ENCODE measurements at places on chromosomes 12 and 14.

DNA sequence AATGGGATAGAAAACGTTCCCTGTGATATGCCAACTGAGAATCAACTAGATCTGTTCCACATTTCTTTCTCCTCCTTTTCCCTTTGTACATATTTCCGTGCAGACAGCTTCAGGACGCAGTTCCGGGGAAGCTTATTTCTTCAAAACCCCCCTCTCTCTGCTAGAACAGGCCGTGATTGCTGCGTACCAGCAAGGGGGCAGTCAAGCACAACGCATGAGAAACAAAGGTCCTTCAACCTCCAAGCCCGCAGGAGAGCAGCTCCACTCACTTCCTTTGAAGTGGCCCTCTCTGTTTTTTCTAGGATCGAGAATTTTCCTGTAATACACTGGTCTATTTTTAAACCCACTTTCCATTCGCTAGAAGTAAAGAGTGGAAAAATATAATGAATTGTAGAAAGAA lies 80.8 kb downstream of the ZNF664 start:
- DNase-seq, result peak; percentile 80

- DNase-seq, result no peak
Observed at GRCh38 chr14:63474111-63474510, 69.1 kb downstream of the PPP2R5E start.

DNA sequence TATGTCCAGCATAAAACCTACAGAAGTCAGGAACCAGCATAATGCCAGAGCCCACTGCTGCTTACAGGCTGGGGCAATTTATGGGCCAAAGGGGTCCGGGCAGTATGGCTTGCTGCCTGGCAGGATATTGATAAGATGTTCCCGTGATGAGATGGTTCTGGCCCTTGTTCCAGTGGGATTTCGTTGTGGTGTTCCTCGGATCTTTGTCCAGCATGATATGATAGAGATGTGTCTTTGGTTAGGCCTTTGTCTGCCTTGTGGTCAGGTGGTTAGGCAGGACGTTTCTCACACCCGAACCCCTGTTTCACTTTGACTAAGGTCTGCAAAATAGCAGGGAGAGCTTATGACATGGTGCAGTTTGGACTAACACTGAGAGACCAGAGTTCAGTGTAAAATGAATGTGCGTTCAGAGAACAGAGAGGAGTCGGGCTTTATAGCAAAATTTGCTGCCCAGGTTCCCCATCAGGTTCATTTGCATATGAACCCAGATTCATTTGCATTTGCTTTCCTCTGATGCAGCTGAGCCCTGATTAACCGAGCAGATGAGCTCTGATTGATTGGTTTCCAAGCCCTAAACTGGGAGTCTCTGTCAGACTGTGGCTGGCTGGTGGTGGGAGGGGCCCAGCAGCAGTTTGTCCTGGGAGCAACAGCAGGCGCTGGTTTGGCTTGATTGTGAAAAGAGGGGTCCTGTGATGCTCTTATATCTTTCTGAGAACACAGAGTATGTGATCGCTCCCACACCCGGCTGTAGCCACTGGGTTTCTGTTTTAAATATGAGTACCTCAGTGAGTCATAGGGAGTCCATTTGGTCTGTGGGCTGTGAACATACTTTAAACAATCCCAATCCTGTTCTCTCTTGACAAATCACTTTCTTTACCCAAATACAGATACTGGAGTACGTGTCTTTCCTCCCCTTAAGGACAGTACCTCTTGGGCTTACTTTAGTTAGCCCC lies 156.3 kb upstream of the PZP start:
- peak; percentile 23 for DNase-seq

GRCh38 chr12:23887055-23887835 lies 62.2 kb downstream of the SOX5 start:
- no peak for DNase-seq

GRCh38 chr12:26809611-26810285 lies 23.2 kb downstream of the ITPR2 start:
- DNase-seq, result no peak

DNA sequence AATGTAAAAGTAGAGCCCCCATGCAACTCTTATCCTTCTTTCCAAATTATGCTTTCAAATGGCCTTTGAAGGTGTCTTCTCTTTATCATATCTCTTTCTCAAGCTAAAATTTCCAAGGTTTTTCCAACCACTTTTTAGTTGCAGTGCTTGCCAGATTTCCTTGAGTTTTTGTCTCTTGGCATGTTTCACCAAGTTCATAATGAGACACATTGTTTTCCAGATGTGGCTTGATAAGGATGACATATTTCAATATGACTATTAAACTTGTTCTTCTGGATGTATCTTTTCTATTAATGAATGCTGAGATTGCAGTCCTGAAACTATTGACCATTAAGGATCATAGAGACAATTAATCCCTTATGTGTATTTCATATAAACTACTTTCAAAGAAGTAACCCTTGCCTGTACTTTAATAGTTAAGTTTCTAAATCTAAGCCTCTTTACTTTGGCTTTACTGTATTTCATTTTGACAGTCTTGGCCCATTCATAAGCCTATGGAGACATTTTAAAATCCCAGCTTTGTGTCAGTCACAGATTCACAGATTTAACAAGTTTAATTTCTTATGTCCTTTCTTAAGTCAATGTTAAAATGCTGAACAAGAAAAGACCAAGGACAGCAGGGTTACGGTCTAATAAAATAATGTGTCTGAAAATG lies 151.5 kb downstream of the LRFN5 start:
- no peak for DNase-seq

DNA sequence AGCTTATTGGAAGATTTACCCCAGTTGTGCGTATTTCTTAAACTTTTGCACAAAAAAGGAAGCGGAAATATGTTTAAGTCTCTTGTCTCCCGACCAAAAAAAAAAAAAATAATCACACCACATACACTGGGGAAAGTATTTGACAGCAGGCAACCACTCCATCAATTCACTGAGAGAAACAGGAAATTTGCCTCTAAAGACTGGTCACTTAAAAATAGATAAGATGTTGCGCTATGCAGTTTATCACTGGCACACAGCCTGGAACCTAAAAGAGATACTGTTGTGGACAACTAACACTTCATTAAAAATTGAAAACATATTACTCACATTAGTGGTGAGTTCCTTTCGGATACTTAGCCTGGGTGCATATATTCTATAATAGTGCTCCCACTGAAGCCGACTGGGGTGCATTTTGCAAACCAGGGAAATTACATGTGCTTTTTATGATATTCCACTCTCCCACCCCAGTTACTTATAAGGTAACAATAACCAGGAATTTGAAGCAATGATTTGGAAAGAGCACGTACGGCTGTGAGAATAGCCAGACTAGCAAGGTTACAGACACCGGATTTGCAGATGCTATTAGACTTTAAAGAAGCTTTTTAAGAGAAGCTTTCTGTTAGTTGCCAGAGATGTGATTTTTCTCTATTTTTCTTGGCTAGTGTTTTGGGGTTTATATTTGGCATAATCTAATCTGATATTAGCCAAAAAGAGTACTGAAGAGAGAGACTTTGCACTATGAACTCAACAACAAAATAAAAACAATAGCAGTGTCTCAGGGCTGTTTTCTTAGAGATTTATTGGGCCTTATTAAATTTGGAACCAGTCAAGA lies 311.5 kb downstream of the NOVA1 start:
- DNase-seq, result no peak

DNA sequence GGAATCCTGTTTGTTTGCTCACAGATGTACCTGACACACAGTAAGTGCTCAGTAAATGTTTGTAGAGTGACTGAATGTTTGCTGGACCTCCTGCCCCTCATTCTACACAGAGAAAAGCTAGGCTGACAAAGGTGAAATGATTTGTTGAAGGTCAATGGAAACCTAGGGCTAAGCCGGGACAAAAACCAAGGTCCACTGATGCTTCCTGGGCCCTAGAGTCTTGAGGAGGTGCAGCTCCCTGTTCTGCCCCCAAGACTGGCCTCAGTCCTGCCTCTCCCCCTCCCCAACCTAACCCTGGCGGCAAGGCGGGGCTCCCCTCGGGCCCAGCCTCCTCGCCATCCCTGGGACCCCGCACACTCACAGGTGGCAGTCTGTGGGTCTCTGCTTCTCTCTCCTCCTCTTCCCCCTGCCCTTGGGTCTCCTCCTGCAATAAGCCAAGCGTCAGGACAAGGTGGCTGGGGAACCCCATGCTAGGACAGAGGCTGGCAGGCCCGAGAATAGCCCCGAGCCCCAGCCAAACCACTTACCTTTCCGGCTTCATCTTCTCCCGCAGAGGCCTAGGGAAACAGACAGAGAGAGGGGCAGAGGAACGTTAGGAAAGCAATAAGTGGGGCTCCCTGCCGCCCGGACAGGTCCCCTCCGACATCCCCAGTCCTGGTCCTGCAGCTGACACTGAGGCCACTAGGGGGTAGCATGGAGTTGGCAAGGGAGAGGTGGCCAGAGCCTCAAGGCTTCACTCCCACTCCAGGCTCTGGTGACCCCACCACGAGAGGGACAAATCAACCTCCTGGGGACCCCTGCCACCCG lies 9.3 kb downstream of the PGF start:
- peak; percentile 67 for DNase-seq

DNA sequence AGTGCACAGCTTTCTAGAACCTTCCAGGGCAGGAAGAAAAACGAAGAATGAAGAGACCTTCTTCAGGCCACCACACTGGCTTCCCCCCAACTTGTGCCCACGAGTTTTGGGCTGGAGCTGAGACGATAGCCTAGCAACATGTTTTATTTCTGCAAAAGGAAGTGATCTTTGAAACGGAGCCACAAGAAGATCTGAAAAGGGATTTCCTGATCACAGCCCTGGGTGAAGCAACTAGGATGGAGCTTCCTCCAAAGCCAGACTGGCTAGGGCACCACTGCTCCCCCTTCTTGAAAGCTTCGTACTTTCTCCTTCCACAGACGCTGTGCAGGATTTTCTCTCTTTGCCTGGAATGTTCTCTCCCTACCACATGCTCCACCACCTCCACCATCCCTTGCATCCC lies 418.3 kb downstream of the MED13L start:
- peak; percentile 55 for DNase-seq

DNA sequence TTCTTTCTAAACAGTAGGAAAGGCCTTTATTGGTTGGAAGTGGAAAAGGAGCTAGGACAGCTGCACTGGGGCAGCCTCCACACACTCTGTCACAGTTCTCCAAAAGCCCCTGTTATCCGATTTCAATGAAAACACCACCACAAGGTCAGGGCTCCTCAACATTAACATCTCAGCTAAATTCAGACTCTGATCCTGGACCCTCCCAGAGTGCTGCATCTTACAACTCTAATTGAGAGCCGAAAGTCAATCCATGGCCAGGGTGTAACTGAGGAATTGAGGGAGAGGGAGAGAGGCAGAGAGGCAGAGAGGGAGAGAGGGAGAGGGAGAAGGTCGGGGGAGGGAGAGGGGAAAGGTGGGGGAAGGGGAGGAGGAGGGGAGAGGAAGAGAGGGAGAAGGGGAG lies 32.1 kb downstream of the DICER1 start:
- DNase-seq, result no peak

DNA sequence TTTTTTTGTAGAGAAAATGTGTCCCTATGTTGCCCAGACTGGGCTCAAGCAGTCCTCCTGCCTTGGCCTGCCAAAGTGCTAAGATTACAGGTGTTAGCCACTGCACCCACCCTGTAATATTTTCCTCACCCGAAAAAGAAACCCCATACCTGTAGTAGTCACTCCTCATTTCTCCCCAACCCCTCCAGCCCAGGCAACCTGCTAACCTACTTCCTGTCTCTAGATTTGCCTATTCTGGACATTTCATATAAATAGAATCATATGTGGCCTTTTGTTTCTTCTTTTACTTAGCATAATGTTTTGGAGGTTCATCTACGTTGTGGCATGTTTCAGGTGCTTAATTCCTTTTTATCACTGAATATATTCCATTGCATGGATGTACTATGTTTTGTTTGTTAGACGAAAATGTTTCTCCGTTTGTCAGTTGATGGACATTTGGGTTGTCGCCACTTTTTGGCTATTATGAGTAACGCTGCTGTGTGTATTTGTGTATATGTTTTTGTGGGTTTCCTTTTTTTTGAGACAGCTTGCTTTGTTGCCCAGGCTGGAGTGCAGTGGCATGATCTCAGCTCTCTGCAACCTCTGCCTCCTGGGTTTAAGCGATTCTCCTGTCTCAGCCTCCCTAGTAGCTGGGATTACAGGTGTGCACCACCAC lies 6.2 kb downstream of the ANKRD13A start:
- DNase-seq, result no peak

DNA sequence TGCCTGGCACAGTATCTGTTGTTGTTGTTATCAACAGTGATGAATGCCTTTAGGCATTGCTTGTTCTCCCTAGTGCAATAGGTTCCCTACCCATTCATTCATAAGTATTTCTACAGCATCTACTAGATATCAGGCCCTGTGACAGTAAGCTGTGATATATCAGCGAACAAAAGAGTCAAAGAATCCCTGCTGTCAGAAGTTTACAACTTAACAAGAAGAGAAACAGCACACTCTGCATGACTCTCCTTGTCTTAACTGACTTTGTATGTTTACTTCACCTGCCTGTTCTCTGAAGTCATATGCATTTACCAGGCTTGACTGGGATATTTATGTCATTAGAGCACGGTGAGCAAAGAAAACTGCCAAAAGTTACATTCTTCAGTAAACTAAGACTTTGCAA lies 452.2 kb upstream of the RPL10L start:
- DNase-seq, result no peak

DNA sequence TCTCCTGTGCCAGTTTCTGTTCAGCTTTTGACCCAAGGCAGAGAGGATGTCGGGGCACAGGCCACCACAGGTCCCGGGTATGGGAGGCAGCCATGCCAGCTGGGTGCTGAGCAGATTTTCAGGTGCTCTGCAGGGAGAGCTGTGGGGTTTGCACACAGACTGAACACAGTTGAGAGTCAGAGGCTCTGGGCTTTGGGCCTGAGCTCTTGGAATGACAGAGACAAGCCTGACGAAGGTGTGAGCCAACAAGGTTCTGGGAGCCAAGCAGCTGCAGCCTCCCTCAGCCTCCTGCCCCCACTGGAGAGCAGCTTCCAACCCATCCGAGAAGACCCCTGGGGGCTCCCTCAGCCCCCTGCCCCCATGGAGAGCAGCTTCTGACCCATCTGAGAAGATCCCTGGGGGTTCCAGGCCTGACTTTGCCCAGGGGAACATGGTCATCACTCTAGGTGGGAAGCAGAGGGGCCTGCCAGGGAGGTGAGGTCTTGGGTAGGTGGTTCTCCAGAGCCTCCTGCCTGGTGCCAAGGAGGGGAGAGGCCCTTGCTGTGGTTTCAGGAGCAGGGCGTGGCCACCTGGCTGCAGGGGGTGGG lies 13.8 kb downstream of the FBRSL1 start:
- no peak for DNase-seq

- no peak for DNase-seq
Observed at GRCh38 chr12:104282109-104282508, 21.4 kb upstream of the EID3 start.

DNA sequence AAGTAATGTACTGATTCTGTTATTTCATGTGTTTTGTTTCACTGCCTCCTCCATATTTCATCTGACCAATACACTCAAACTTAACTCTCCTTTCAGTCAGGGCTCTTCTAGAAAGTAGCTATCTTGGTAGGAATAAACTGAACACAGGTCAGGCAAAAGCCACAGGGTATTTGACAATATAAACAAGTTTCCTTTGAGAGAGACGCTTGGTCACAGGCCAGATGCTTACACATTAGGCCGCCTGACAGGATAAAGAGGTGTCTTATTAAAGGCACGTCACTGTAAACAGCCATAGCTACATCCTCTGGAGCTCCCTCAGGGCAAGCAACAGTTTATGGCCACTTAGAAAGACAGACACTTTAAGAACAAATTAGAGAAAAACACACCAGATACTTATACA lies 607.5 kb downstream of the SLC6A15 start:
- DNase-seq, result no peak
